ENCODE measurements at places on chromosomes 11 and 22. TPM values are rescaled to one million over a fixed set of nuclear protein-coding genes. Genes with fewer than 3 reads are reported as not detected.
A peak's percentile ranks its signal among the peaks of the same experiment; 100 is the strongest.

APOA4 gene
- total RNA-seq, result not detected

PACS1 gene
- total RNA-seq, result 28.5 TPM

SLC5A4 gene
- not detected for total RNA-seq

DNA sequence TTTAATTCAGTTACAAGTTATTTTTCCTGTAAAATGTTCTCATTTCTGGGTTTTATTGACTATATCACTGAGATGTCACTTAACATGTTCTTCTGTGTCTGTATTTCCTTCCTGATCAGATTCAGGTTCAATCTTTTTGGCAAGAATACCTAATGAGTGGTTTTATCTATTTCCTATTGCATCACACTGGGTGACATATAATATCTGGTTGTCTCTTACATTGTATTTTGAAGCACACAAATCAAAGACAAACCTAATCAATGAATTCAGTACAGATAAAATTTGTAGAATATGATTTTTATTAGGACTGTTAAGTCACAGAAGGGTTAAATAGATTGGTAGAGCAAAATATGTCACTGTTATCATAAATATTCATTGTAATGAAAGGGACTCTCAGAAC, 60.4 kb downstream of the BCL2L13 start:
- no peak overlapping the region for H3K4me3 ChIP-seq
- no peak for DNase-seq
- H3K36me3 ChIP-seq, result peaks cover 18% of the 10 kb centered on the region
- no peak overlapping the region for H3K27ac ChIP-seq
- no peaks in the 10 kb centered on the region for H3K27me3 ChIP-seq

DNA sequence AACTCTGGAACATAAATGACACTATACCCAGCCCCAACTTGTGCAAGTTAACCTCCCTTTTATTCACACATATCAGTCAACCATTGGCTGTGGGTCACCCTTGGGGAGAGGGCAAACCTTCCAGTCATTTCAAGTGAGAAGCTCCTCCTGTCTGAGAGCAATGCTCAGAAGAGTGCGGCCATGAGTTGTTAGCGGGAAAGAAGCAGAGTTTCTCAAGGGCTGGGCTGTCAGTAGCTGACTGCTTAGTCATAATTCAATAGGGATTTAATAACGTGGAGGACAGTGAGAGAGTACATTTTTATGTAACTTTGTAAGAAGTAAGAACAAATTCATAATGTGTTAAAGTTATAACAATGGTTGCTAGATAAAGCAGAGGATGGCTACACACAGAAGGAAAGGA, 5.1 kb downstream of the PATE2 start:
- no peak overlapping the region for H3K4me3 ChIP-seq
- no peaks in the 10 kb centered on the region for H3K4me1 ChIP-seq
- H3K36me3 ChIP-seq, result no peaks in the 10 kb centered on the region
- H3K27ac ChIP-seq, result no peak overlapping the region
- no peak for DNase-seq

- no peak for DNase-seq
- no peak overlapping the region for H3K27ac ChIP-seq
Measured at GRCh38 chr11:27462543-27462942, 10.0 kb downstream of the LGR4 start.

DNA sequence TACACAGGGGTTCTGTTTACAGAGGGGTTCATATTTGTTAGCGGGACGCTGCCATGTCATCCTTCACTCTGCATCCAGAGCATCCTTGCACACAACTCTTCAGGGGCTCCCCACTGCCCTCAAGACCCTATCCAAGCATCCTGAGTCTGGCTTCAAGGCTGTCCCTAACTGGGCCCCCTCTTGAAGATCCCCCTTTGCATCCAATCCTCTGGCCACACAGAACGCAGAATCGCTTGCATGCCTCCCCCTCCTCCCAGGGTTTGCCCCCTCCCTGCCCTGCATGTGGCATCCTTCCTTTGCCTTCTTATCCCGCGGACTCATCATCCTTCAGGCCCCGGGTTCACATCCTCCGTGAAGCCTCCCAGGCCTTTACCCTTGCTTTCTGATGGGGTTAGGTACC, 18.6 kb downstream of the C1QTNF6 start:
- no peaks in the 10 kb centered on the region for H3K36me3 ChIP-seq
- no peak overlapping the region for H3K4me3 ChIP-seq
- no peak overlapping the region for H3K27ac ChIP-seq
- peaks cover 4% of the 10 kb centered on the region for H3K4me1 ChIP-seq
- no peak for DNase-seq

GRCh38 chr11:65501472-65502273, 2.8 kb downstream of the MALAT1 start:
- DNase-seq, result no peak
- peak overlapping the region; percentile 98 for H3K27ac ChIP-seq
- peak overlapping the region; percentile 59 for H3K4me3 ChIP-seq
- H3K4me1 ChIP-seq, result peaks cover 49% of the 10 kb centered on the region

GRCh38 chr22:21568347-21569075, 997 bp downstream of the UBE2L3 start:
- peak overlapping the region; percentile 99 for H3K4me3 ChIP-seq
- DNase-seq, result peak; percentile 43
- H3K27ac ChIP-seq, result peak overlapping the region; percentile 92
- peaks cover 49% of the 10 kb centered on the region for H3K36me3 ChIP-seq
